ENCODE measurements at places on chromosomes 13 and 19.
A peak's percentile ranks its signal among the peaks of the same experiment; 100 is the strongest.

GRCh38 chr19:47058621-47059022, 10.2 kb upstream of the TMEM160 start:
- no peak for DNase-seq

DNA sequence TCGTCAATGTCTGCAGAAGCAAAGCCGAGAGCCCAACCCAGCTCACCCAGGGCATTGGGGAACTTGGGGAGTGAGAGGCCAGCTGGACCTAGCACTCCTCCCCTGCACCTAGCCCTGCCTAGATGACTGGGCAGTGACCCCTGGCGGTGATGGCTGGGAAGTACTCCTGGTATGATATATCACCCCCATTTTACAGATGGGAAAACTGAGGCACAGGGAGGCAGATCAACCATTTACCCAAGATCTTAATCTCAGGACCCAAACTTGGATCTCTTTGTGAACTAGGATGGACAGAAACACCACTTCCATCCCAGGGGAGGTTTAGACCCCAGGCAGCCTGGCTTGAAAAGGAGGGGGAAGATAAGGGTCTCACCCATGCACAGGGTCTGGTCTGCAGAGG, 43.5 kb downstream of the CCL25 start:
- no peak for DNase-seq

DNA sequence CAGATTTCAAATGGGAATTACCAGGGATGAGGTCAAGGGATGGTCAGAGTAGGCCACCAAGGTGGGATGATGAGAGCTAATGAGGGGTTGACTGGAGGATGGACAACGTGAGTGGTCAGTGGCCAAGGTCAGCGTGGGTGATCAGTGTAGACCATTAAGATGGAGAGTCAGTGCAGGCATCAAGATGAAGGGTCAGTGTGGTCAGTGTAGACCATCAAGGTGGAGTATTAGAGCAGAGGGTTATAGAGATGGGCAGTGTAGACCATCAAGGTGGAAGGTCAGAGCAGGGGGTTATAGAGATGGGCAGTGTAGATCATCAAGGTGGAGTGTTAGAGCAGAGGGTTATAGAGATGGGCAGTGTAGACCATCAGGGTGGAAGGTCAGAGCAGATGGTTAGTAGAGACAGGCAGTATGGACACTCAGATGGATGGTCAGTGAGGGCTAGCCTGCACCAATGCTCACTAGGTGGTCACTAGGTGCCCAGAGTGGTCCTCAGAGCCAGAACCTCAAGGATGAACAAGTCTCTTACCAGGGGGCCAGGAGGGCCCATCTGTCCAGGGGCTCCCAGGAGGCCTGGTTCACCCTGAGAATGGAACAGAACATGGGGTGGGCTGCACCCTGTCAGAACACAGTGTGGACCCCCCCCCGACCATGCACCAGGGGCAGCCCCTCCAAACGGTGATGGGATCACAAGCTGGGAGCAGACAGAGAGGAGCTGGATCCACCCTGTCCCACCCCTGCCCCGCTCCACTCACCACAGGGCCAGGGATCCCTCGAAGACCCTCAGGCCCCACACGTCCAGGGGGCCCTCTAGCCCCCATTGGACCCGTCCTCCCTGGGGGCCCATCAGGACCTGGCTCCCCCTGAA, 32.7 kb upstream of the OLFM2 start:
- no peak for DNase-seq

GRCh38 chr13:99929866-99930265, 41.7 kb downstream of the ZIC5 start:
- no peak for DNase-seq

DNA sequence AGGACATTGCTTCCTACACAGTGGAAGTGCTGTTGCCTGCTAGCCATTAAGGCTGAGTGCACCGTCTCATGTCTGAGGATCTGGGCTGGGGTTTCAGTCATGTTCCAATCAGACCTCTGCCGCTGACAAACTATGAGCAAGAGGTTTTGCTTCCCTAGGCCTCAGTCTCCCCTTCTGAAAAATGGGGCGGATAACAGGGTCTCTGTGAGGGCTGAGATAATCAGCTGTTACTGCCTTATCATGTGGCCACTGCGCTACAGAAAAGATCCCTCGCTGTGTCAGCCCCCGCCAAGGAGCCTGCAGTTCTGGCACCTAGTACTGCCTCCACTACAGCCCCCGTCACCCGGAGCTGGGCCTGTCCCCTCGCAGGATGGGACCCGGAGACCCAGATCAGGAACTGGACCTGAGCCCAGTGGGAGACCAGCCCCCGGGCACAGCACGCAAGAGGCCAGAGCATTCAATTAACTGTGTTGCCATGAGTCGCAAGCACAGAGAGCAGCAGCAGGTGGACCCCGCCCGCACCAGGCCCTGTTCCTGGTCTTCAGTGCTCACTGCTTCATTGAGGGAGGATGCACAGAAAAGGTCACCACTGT, 3.0 kb upstream of the PNKP start:
- no peak for DNase-seq

DNA sequence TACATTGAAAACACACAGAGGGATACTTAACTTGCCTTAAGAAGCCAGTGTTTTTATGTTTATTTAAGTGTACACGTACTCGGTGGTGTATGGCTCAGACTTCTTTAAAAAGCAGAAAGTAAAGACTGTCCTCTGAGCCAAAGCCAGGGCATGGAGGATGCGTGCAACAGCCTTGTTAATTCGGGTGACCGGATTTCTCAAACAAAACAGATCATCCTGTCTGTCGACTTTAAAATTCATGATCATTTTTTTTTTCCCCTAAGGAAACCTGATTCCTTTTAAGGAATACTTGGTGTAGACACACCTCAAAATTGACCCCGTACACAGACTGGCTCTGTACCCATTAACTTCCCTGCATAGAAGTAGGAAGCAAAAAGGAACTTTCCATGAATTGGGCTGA, 124.7 kb upstream of the RNF113B start:
- DNase-seq, result no peak

DNA sequence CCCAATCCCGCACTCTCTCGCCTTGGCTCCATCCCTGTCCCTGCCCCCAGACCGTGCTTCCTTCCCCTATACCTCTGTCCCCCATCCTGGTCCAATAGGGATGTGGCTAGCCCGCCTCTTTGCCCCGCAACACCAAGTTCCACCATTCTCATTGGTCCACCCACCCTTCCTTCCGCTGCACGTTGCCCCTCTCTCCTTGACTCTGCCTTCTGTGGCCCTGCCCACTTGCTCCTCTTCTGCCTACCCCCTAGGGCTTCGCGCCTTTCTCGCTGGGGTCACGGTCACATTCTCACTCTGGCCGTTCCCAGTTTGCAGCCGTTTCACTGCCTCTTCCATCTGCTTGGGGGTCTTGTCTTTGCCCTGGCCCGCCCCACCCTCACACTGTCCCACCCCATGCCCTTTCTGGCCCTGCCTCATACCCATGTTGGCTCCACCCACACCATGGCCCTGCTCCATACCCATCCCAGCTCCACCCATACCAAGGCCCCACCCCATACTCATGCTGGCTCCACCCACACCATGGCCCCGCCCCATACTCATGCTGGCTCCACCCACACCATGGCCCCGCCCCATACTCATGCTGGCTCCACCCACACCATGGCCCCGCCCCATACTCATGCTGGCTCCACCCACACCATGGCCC, 4.5 kb upstream of the ARHGAP45 start:
- DNase-seq, result no peak

DNA sequence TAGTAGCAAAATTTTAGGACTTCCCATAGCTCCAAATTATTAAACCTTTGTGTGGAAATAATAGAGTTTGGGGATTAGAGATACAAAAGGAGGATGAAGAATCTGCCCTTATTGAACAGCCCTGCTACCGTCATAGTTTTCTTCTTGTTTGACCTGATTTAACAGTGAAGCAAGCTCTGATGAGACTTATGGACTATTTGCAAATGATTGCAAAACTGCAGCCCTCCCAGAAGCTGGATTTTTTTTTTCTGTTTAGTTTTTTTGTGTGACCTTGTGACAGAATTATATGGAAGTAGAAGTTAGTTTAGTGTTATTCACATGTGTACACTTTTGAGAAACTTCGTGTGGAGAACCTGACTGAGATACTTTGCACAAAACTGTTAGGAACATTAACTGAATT, 267.8 kb downstream of the KCNRG start:
- no peak for DNase-seq

- DNase-seq, result no peak
Observed at GRCh38 chr13:42807866-42808265, 26.5 kb downstream of the FAM216B start.

- no peak for DNase-seq
Observed at GRCh38 chr19:51250786-51251467, at the start of gene SIGLECL1. Gene SIGLECL1 (plus strand): TSS chr19:51251080. CDS start chr19:51264073, 12,993 bp downstream.

GRCh38 chr13:99407906-99408702, 93.2 kb upstream of the TM9SF2 start:
- DNase-seq, result no peak

DNA sequence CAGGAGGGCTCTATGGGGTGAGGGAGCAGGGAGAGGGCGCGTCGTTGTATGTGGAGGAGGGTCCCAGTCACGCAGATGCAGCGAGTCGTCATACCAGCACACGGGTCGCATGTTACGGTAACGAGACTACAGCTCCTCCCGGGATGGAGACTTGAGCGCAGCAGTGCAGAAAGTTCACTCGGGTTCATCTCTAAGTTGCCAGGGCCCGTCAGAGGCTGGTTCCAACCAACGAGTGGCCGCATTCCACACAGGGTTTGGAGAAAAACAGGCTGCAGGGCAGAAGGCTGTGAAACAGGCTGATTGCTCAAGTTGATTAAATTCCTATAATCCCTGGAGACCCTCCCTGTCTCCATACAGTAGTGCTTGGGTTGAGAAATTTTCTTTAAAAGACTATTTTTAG, 21.9 kb upstream of the TTYH1 start:
- no peak for DNase-seq

DNA sequence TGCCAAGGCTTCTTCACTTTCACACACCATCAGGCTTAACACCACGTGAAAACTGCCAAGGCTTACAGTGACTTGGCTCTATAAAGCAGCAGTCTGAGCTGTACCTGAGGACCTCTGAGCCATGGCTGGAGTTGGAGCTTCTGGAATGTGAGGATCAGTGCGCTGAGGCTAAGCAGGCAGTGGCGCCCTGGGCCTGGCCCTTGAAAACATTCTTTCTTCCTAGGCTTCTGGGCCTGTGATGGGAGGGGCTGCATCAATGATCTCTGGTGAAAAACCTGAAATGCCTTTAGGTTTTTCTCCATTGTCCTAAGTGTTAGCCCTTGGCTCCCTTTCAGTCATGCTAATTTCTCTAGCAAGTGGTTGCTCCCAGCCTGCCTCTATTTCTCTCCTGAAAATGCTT, 192.5 kb upstream of the PCDH20 start:
- DNase-seq, result no peak

GRCh38 chr13:89695343-89696257, 1651.9 kb upstream of the MIR17HG start:
- DNase-seq, result peak; percentile 22

- no peak for DNase-seq
Observed at GRCh38 chr19:44542671-44543070, 13.2 kb upstream of the CEACAM20 start.

Measured in Panc1 (cell line).